Stimulated activated naive CD8-positive, alpha-beta T cell treated with anti-CD3 and anti-CD28 coated beads, Interleukin-15, amount 100 ng/mL, for 72 hours (primary cell): ENCODE measurements at places on chromosomes 11 and 22.
A peak's percentile ranks its signal among the peaks of the same experiment; 100 is the strongest.

DNA sequence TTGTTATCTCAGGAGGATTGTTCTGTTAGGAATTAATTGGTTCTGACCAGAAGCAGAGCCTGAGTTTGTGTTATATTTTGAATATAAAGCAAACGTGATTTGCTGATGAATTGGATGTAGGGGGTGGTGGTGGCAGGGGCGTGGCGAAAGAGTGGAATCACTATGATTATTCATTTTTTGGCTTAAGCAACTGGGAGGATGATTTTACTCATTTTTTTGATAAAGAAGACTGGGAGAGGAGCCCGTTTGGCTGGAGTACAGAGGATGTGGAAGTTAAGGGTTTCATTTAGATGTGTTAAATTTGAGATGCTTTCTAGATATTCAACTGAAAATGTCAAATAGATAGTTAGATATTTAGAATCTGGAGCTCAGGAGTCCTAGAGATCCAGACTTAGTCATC, 83.4 kb upstream of the MYO18B start:
- DNase-seq, result no peak

DNA sequence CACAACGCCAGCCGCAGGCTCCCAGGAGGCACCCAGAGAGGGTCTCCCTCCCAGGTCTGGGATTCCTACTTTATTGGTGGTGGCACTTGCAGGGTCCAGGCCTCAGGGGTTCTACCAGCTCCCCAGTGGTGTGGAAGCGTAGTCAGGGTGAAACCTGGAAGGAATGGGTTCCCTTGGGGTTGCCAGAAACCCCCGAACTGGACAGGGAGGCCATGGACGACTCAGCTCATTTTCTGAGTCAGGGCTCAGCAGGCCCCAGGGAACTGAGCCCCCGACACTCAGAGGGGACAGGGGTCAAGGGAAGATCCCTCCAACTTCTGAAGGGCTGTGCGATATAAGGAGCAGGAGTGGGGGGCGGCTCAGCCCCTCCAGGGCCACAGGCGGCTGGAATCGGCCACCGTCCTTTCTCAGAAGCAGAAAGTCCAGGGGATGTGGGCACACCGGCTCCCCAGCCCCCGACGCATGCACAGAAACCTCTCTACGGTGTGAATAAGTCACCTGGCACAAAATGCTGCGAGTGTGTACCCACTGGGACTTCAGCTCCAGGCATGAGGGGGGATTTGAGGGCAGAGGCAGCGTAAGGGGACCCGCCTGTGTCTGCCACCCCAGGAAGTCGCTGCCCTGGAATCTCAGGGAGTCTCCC, 25.1 kb downstream of the MRGPRG start:
- no peak for DNase-seq

DNA sequence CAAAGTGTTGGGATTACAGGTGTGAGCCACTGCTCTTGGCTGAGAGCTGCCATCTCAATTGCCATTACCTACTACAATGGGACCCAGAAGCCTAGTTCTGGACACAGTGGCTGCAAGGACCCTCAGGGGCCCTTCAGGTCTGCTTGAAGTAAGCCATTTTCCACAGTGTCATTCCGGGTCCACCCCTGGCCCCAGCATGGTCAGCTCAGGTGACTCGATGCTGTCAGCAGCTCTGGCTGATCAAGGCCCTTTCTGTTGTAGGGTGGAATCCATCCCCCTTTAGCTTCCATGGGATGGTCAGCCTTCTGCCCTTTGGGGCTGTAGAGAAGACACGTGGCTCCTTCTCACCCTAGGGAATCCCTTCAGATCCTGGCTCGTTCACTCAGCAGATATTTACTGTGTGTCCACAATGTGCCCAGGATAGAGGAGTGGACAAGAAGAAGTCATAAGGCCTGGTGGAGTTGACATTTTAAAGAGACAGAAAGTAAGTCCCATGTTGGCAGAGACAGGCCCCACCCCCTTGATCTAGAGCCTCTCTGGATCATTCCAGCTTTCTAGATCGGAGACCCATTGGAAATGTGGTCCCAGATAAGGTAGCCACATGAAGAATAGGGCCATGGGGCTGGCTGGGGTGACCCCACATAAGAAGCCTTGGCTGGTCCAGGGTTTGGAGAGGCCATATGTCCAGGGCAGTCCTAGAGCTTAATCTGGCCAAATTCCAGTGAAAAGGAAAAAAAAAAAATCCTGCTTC, 15.1 kb upstream of the KAT5 start:
- no peak for DNase-seq

DNA sequence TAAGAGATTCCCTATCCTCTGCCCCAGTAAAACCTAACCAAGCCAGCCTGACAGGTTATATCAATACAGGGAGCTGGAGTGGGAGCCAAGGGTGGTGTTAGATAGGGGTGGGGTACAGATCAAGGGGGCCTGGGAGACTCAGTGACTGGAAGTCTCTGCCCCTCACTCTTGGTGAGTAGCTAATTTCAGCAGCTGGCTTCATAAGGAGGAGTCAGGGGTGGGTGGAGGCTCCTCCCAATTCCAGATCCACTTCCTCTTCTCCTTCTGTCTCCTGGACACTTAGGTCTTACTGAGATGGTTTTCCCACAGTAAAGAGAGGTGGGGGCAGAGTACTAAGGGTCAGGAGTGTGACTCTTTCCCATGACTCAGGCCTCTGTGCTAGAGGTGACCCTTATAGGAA, 1.1 kb upstream of the VSIG2 start:
- no peak for DNase-seq

- no peak for DNase-seq
These were observed 19.5 kb downstream of the AMPD3 start for GRCh38 chr11:10474551-10474950.

DNA sequence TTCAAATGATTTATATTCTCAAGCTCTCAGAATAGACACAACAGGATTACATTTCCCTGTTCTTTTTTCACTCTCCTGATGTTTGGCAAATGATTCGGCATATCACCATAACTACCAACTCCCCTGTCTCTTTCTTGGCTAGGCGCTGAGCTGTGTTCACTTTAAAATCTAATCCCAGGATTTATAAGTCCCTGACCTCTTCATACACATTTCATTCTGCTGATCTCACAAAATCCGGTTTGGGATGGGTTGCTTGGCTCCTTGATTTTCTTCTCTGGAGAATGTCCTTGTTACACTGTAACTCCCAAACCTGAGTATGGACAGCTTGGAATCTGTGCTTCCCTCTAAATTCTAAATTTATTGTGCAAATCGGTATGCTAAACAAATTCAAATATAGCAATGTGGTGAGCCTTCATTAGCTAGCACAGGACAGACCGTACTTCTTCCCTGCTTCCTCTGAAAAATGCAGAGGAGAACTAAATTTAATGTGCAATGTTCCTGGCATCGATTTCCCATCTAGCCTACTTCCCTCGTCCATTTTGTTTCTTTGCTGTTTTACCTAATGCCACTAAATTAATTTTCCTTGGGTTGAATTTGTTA, 858.5 kb upstream of the FAT3 start:
- no peak for DNase-seq

- DNase-seq, result no peak
These were observed 934 bp downstream of the HSD17B12 start for GRCh38 chr11:43681401-43681942.

DNA sequence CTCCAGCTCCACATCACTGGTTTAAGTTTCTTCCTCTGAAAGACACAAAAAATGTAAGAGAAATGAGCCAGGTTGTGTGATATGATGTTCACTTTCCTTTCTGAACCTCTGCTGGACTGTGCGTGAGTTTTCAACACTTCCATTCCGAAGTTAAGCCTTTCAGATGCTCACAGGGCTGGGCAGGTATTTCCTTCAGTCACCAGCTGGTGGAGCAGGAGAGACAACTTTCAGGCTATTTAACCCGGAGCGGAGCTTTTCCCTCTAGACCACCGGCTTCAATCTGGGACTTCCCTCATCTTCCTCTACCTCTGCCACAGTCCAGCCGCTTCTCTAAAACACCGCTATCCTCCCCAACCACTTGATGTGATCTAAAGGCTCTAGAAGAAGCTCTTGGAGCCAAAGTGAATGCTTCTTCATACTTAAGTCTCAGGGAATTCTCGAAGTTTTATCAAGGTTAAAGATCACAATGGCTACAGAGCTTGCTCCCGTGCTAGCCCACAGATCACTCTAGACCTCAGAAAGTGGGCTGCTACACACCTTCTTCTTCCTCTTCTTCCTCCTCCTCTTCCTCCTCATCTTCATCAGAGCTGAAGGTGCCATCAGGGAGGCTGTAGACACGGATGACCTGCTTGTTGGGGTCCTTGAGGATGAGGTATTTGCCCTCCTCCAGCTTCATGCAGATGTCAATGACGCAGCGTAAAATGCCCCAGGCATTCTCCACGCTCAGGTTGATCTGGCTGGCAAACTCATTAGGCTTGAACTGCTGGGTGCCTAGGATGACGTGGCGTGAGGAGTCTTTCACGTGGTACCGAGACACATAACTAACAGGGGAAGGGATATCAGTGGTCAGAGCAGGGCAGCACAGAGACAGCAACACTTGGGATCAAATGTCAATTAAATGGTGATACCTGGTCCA, 4.4 kb upstream of the FOXRED2 start:
- DNase-seq, result peak; percentile 35

- peak; percentile 72 for DNase-seq
These were observed at the start of gene OTUB1 for GRCh38 chr11:63986156-63986931. TSS of gene OTUB1 (plus strand) at chr11:63986438. CDS start at chr11:63986457, 19 bp downstream.

- peak; percentile 58 for DNase-seq
These were observed 30.0 kb upstream of the WNT11 start for GRCh38 chr11:76236092-76236999.

DNA sequence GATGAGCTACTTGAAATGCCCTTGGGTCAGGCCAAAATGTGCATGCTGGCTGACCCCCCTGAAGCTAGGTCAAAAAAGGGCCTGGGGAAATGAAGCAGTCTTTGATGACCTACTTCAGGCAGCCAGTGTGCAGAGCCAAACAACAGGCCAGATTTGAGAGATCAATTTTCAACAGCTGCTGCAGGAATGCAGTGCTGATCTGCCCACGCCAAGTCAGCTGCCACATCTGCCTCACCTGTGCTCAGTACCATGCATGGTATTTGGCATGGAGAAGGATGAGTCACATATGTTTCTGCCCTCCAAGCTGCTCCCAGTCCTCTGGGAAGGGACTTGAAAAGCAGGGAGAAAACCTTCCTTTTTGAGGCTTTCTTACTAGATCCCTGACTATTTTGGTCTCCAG, 35.8 kb downstream of the MTNR1B start:
- no peak for DNase-seq

GRCh38 chr11:2221591-2221990, 48.8 kb downstream of the ASCL2 start:
- DNase-seq, result no peak

DNA sequence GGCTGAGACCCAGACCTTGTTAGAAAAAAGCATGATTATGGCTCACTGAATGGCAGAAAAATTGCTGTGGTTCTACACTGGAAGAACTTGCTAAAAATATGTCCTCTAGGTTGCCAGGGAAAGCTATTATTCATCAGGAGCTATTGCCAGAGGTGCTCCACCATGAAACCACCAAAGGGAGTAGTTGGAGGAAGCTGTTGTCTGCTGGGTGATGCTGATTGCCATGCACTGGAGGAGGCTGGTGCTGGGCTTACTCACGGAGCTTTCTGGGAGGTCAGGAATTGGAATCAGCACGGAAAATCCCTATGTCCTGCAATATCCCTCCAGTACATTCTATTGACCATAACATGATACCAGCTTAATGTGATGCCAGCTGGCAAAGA, 199.6 kb upstream of the ZBED5 start:
- no peak for DNase-seq

GRCh38 chr11:20156280-20156875, 3.9 kb downstream of the DBX1 start:
- DNase-seq, result peak; percentile 12

GRCh38 chr11:35624316-35624715, 6.1 kb downstream of the FJX1 start:
- no peak for DNase-seq

DNA sequence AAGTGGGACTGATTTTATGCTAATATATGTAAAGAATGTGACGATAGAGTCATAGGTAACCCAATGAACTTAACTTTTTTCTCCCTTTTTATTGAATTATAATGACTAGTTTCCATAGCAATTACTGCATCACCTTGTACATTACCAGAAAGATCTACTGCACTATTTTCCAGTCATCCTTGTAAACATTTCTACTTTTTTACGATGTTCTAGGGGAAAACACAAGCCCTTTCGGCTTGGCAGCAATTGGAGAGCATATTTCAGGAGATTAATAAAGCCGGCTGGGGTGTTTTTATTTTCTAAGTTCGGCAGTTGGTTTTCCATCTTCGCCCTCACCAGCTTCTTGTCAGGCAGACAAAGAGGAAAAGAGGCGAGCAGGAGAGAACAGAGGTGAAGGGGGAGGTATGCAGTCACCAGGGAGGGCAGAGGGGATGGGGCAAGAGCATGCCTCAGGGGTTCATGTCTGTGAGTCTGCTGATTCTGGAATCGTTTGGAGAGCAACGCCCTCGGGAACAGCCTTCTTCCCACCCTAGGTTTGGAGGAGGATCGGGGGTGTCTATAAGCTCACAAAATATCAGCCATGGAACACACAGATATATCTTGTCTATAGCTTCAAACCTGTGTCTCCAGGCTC, 476.4 kb downstream of the MIAT start:
- no peak for DNase-seq

DNA sequence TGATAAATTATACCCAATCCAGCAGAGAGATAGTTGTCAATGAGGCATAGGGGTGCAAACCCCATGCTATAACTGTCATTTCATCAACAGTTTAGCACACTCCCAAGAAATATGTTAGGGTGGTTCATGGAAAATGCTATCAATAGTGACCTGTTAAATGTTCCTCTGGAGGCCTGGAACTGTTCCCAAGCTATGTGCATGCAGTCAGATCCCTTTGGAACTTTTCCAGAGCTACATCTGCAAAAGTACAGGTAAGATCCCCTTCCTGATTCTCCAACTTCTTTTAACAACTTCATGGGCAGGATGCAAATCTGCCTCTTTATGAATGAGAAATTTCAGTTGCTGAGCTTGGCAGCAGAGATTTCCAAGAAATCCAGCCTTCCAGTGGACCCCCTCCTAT, 27.2 kb downstream of the ABTB2 start:
- no peak for DNase-seq

DNA sequence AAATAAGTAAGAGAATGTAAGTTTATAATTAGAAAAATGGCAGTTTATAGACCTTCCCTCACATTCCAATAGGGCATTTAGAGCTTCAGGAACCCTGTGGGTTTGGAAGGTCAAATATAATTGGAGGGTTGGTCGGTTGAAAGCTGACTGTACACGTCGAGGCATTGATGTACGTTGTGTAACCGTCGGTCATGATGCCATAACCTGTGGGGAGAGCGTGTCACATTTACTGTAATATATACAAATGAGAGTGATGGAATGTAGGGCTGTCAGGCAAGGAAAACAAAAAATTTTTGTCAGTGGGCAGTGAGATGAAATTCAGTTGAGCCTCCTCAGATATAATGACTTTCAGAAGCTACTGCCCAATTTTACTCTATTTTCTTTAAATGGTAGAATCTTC, 88.5 kb downstream of the ARL14EP start:
- DNase-seq, result no peak
